ENCODE measurements at places on chromosomes 4 and X.

- DNase-seq = no peak
Observed at GRCh38 chr4:10087152-10087791, 29.3 kb downstream of the WDR1 start.

DNA sequence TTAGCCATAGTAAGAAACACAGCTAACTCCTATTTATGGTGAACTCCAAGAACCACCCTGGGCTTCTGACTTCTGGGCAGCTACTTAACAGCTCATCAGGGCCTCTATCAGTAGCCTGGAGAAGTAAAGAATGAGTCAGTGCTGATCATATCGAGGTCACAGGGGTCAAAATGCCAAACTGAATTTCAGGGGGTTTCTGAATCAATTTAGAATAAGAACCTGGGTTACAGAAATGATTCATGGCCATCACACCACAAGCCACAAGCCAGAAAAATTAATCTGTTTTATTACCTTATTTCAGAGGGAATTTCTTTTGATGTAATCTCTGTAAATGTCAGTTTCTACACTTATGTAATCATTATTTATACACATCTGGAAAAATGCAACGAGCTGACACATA lies 64.4 kb downstream of the CHST7 start:
- DNase-seq = no peak

DNA sequence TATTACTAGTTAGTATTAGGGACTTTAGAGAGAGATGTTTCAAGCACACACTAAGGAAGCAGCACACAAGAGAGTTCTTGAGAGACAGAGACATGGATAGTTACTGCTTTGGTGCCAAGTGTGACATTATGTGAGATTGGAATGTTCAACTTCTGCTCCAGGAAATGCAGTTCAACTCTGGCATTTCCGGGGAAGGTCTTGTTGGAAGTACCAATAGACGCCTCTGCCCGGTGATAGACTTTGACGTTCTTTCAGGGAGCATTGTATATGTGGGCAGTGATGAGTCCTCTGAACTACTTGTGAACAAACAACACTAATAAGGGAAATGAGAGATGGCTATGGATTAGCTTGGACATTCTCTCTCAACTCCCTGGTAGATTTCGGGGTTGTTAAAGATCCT lies 638.1 kb upstream of the BOD1L1 start:
- DNase-seq = no peak

DNA sequence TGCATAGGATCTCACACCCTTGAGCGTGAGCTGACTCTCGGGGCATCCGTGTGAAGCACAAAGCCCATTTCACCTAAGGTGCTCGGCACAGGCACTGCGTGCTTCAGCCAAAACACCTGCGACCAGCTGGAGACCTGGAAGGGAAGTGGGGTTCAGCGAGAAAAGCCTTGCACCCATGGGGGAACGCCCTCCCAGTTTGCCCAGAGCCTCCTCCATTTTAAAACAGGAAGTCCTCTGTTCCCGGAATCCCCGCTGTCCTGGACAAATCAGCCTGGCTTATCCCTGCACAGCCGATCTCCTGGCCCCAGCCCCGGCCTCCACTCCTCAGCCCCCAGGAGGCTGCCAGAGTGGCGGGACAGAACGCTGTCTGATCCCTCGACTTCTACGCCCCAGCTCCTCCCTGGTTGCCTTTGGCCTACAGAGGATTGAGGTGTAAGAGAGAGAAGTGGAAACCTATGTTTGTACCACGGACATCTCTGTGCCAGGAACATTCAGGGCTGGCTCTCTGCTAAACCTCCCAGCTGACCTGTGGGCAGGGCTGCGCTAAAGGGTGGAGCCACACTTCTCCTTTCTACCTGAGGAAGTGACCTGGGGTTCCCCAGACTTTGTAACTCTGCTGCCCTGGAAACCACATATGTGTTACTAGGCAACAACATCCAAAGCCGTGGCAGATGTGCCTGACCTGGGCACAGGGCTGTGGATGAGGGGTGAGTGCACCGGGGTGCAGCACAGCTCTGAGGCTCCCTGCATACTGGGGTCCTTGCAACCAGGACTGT lies 3.8 kb upstream of the C4orf50 start:
- no peak for DNase-seq

DNA sequence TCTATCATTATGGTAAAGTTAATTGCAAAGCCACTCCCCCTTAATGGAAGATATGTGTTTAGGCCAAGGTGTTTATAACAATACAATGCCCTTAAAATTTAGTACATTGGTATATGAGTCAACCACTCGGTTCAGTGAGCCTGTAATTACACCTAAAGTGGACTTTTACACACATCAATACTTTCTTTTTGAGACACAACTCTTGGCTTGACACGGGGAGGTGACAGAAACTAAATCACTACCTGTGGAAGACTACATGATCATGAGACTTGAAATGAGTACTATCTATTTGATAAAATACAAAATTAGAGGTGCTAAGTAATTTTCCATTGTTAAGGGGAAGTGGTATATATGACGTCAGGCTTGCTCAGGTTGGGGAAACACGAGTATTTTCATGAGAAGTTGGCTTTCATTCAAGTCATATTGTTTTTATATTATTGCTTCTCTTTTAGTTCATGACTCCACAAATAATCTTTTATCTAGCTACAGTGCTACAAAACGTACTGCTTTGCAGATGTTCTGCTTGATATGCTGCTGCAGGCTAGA lies 918.3 kb downstream of the ARAP2 start:
- no peak for DNase-seq

GRCh38 chr4:138999666-139000065 lies 15.9 kb upstream of the NOCT start:
- DNase-seq = no peak

Data from activated T-helper 9 cell treated with anti-CD3 and anti-CD28 coated beads, Interleukin-2, amount 50 U/mL, for 16 hours (primary cell).